ENCODE measurements at places on chromosomes 13 and 19. TPM values are rescaled to one million over a fixed set of nuclear protein-coding genes. Genes with fewer than 3 reads are reported as not detected.

- no peak for DNase-seq
Measured at GRCh38 chr13:41842036-41842620, 118.8 kb downstream of the VWA8 start.

GRCh38 chr13:26051231-26051656, 572 bp downstream of the SHISA2 start:
- no peak for DNase-seq

- no peak for DNase-seq
Measured at GRCh38 chr13:24618011-24618955, 61.9 kb upstream of the ATP12A start.

- no peak for DNase-seq
Measured at GRCh38 chr13:111365149-111366005, 44.9 kb downstream of the TEX29 start.

DNA sequence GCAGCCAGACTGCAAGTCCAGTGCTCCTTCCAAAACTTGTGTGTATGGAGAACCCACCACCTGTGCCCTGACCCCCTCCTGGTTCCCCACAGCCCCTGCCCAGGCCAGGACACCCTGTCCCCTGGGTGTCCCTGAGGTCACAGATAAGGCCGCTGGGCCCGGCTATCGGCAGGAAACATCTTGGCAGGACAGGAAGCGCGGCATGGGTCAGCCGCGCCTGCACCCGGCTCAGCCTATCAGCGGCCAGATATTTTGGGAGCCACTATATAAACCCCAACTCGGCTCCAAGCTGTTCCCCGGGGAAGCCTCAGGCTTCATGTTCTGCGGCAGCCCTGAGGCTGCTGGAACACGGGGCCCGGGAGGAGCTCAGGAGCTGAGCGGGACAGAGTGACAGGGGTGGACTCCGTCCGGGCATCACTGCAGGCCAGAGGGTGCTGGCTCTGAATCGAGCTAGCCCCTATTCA, 60.8 kb downstream of the AP1M1 start:
- peak; percentile 57 for DNase-seq

DNA sequence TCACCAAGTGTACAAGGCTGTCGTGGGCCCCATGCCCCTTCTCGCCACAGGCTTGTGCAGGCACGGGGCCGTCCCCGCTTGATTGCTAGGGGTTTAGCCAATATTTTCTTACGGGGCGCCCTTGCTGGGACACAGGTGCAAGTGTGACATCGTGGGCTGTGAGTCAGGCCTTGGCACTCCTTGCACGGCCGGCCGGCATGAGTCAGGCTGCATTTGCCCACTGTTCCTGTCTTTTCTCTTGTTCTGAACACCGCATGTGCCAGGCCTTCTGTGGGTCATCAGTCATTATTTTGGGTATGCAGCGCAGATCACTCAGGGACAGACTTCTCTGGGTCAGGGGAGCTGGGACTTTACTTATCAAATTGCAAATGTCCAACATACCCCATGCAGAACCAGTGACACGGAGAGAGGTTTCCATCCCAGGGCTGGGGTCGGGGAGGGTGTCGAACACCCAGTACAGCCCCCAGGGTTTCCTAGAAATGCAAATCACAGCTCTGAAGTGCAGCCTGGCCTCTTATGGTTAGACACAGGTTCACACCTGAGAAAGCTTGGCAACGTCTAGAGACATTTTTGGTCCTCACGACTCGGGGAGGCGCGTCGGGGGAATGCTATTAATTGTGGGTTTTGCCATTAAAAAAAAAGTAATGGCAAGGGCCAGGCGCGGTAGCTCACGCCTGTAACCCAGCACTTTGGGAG, 22.5 kb upstream of the KLF2 start:
- DNase-seq = no peak

Gene FCHO1
- total RNA-seq = 4.8 TPM

Gene DGKH
- 77.7 TPM for total RNA-seq

Gene NCCRP1
- 18.4 TPM for total RNA-seq
